Brain (organoid and tissue), 16 donors: ENCODE measurements at places on chromosomes 11 and 22.
A peak's percentile ranks its signal among the peaks of the same experiment; 100 is the strongest.

- no peak for DNase-seq
Measured at GRCh38 chr11:64917663-64917995, 620 bp upstream of the ATG2A start.

DNA sequence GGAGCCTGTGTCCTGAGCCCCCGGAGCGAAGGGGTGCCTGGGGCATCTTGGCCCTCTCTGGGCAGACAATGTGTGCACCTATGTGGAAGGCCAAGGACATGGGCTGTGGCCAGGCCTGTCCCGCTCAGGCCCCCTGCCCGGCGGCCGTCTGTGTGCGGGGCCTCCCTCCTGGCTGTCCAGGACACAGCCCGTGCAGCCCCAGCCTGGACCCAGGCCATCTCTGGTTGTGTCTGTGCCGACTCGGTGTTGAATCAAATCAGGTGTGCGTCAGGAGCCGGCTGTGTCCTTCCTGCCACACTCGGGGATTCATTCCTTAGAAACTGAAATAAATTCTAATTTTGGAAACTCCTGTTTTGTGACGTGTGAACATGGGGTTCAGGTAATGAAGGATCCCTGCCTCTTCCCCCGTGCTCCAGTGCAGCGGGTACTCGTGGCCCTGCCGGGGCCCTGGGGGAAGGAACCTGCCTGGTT, 1.5 kb upstream of the SELENOO start:
- no peak for DNase-seq

- no peak for DNase-seq
Measured at GRCh38 chr11:26806219-26806618, 84.4 kb upstream of the SLC5A12 start.

DNA sequence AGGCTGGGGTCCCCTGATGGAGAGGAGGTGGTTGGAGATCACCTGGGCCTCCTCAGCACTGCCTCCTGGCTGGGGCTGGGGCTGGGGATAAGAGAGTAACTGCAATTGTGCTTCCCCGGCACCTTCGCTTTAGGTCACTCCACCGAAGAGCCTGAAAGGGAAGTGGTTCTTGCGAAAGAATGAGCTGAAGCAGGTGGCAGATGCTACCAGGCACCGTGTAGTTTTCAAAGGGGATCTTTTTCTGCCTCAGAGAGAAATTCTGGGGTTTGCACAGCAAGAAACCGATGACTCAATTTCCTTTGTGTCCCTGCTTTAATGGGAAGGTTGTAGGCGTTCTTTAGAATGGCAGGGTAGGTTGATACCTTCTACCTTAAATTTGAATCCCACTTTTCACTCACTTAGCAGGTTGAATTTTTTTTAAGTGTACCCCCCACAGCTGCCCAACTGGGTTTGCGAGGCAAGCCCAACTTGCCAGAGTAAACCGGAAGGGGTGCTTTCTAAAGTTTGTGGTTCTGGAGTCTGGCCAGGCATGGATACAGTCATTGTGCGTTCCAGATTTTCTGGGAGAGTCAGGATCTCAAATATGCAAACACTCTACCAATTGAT, 5.3 kb downstream of the CD44 start:
- DNase-seq: no peak

- DNase-seq: no peak
Measured at GRCh38 chr11:27973851-27974536, 134.0 kb downstream of the KIF18A start.

DNA sequence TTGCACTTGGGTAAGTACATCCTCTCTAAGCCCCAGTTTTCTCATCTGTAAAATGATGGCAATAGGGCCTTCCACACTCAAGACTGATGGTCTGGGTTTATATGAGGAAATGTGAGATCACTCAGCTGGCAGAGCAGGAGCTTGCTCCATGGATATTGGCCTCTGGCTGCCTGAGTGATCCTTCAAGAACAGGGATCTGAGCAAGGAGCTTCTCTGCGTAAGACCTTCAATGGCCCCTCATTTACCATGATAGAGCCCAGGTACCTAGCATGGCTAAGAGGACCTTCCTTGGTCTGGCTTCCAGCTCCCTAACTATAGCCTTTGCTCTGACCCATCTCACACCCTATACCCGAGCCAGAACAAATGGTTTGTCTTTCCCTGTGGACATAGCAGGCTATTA, 5.5 kb downstream of the ROBO4 start:
- no peak for DNase-seq

DNA sequence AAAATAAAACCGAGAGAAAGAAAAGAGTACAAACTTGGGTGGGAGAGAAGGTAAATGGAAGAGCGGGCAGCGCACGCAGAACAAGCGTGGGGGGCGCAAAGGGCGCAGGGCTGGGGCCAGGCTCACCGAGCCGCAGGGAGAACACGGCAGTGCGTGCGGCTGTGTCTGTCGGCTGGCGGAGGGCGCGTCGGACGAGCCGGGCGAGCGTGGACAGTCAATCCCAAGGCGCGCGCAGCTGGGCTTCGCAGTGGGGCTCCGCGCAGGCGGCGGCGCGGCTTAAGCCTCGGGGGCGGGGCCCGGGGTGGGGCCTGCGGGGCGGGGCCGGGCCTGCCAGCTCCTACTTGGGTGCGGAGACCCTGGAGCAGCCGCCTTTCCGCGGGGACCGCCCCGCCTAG, at the start of gene UCP2:
Gene UCP2, minus strand, starts transcription at position 249 of the 395 bp plus-strand sequence. CDS start 4,465 bp downstream, outside the sequence.
- peak; percentile 70 for DNase-seq

DNA sequence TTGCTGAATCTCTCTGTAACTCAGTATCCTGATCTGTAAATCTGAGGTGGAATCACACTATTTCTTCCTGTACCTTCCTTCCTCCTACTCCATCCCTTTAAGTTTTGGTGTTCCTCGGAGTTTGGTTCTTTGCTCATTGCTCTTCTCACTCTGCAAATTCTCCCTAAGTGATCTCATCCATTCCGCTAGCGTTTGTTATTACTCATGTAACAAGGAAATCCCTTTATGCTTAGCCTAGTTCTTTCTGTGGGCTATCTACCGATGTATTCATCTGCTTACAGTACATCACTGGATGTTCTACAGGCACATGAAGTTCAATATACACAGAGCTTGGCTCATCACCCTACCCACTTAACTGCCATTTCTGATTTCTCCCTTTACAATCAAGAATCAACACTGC, 1.6 kb upstream of the CEP295 start:
- no peak for DNase-seq

DNA sequence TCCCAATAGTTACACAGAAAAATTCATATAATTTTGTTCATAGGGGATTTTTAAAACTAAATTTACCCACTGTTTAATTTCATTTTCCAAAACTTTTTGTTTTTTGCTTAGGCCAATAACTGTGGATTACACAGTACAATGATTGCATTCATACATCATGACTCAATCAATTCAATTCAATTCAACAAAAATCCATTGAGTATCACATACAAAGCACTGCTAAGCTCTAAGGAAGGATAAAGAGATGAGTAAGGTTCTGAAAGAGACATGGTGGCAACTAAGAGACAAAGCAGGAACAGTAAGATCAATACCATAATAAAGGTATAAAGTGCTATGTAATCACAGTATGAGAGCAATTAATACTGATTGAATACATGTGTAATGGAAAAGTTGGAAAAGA, 9.4 kb upstream of the LAYN start:
- DNase-seq: no peak

- DNase-seq: no peak
Measured at GRCh38 chr11:117910941-117911655, 18.1 kb downstream of the TMPRSS13 start.

DNA sequence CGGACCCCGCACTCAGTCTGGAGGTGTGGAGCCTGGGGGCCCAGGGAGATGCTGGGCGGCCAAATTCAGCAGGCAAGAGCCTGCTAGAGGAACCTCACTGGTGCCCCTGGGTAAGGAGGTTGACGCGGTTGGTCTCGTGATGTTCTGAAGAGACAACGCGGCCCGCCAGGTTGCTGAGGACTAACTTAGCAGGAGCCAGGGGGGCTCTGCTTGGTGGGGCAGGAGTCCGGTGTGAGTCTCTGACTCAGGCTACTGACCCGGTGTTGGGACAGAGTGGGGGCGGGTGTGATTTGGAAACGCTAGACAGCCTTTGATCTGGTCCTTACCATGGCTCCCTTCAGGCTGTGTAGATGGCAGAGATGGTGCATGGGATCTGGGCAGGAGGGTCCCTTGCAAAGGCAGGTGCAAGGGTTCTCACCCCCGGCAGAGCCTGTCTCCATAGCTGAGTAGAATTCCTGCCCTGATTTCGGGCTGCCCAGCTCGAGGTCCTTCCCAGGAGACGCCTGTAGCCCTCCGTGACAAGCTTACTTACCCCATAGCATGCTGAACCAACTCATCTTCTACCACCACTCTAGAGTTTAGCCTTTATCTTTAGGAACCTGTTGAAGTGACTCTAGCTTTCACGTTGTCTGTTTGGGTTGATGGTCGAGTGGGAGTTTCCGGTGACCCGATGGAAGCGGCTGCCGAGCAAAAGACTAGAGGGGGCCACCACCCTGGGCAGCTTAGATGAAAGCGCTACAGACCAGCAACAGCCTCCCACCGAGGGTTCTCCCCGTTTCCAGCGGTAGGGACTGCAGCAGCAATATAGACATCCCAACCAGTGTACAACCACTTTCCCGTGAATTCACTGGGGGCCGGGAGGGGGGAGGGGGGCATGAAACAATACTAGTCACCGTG, 38.4 kb downstream of the KCNC1 start:
- no peak for DNase-seq

DNA sequence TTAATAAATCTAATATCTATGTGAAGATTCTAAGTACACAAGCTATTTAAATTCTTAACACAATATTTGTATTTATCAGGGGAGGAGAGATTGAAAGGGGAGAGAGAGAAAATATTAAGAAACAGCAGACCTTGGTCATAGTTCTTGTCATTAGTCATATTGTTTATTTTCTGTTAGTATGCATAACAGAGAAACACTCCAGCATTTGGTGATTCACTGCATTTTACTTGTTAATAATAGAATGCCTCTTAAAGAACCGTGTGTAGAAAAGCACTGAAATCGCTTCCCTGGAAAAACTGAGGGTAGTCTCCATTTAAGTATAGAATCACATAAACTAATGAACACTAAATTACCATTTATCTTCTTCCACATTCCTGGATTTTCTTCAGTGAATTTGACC, 122.7 kb upstream of the TRPC6 start:
- no peak for DNase-seq

DNA sequence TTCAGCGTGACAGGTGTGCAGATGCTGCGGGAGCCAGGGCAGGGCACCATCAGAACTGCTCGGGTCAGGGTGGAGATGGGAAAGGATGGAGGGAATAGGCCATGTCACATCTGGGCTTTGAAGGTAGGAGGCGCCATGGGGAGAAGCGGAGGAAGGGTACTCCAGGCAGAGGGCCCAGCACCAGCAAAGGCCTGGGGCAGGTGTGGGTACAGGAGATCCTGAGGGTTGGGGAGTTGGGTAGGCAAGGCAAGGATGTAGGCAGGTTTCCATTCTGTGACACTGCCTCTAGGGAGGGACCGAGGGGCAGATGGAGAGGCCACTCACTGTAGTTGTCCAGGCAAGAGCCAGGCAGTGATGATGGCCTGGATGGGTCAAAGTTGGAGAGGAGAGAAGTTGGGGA, 8.5 kb downstream of the EMID1 start:
- DNase-seq: no peak

- DNase-seq: no peak
Measured at GRCh38 chr11:70604221-70604620, 205.9 kb downstream of the CTTN start.

DNA sequence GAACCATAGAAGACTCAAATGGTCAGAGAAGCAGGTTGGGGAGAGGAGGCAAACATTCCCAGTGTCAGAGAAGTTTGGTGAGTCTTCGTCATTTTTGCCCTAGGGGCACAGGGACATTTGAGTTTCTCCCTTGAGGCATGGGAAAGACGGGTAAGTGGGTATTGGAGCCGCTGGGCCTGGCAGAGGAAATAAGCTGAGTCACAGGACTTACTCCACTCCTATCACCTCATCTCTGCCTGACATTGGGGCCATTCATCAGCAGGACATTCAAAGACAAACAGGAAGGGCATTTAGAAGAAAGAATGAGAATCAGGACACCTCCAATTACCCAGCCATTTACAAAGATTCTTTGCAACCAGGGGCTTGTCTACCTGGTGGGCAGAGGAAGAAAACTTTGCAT, 100.7 kb upstream of the SEZ6L start:
- no peak for DNase-seq

DNA sequence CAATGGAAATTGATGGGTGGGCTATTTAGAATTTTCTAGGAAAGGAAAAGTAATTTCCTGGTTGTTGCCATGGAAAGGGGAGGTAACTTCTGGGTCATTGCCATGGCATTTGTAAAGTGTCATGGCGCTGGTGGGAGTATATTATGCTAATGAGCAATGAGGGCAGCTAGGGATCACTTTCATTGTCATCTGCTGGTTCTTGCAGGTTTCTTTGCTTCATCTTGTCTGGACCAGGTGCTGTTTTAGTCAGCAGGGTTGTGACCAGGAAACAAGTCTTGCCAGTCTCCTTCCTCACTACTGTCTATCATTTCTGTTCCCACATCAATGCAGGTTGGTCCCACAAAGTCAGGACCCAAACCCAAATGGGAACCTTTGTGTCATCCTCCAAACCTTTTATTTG, 237.6 kb upstream of the C11orf87 start:
- no peak for DNase-seq

- peak; percentile 82 for DNase-seq
Measured at GRCh38 chr22:27107824-27108223, 450.4 kb downstream of the MIAT start.

- peak; percentile 32 for DNase-seq
Measured at GRCh38 chr22:38699784-38700183, 959 bp downstream of the JOSD1 start.

- DNase-seq: peak; percentile 76
Measured at GRCh38 chr11:79578116-79578515, 137.3 kb upstream of the TENM4 start.

- peak; percentile 32 for DNase-seq
Measured at GRCh38 chr22:23408321-23408720, 171.8 kb downstream of the IGLL1 start.
